ENCODE measurements at places on chromosomes 3 and 15.
A peak's percentile ranks its signal among the peaks of the same experiment; 100 is the strongest.

DNA sequence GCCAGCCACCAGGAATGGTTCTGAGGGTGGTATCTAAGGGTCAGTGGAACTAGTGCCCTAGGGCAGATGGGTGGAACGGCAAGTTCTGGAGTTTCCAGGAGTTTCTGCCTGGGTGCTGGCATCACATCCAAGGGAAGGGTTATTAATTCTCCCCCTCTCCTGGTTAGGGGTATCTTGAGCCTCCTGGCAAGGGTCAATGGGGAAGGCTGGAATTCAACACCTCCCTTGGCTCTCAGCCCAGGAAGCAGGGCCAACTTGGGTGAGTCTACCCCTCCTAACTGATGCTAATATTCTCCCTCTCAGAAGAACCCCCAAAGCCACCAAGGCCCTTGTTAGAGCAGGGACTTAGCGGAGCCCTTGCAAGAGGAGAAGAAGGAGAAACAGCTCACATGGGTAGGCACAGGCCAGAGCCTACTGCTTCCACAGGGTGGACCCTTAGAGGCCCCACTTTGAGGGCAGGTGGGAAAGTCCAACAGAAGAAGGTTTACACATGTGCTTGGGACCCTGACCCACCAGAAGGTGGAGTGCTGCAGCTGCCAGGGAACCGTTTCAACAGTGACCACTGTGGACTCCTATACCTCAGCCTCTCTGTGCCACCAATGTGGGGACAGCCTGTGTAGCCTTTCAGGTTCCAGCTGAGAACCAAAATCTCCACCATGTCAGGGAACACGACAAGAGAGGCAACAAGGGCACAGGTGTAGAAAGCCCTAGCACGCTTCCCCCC, 3.3 kb downstream of the TMEM115 start:
- no peak for DNase-seq

DNA sequence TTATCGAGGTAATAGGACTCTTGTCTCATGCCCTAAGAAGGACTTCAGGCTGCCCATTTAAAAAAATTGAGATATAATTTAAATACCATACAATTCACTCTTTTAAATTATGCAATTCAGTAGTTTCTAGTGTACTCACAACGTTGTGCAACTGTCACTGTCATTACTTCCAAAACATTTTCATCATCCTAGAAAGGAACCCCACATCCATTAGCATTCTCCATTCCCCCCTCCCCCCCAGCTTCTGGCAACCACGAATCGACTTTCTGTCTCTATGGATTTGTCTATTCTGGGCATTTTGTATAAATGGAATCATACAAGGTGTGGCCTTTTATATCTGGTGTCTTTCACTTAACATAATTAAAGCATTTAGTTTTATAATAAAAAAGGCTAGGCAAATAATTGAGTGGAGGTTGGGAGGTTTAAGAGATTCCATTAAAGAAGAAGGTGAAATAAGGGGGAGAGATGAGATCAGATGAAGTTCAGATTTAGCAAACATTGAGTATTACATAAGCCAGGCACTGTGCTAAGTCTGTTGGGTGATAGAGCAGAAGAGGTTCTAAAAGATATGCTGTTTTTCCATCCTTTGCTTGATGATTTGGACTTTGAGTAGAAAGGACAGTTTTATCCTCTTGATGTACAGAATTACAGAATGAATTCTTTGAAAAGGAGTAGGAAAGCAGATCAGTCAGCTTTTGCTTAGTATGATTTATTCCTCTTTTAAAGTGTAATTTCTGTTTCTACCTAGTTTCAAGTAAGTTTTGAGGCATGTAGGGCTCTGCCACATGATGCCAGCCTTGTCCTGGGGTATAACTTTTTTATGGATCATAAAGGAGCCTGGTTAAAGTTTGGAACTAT, 36.3 kb downstream of the UBE2E2 start:
- DNase-seq = no peak

GRCh38 chr3:40267937-40268724, 41.4 kb upstream of the EIF1B start:
- no peak for DNase-seq

DNA sequence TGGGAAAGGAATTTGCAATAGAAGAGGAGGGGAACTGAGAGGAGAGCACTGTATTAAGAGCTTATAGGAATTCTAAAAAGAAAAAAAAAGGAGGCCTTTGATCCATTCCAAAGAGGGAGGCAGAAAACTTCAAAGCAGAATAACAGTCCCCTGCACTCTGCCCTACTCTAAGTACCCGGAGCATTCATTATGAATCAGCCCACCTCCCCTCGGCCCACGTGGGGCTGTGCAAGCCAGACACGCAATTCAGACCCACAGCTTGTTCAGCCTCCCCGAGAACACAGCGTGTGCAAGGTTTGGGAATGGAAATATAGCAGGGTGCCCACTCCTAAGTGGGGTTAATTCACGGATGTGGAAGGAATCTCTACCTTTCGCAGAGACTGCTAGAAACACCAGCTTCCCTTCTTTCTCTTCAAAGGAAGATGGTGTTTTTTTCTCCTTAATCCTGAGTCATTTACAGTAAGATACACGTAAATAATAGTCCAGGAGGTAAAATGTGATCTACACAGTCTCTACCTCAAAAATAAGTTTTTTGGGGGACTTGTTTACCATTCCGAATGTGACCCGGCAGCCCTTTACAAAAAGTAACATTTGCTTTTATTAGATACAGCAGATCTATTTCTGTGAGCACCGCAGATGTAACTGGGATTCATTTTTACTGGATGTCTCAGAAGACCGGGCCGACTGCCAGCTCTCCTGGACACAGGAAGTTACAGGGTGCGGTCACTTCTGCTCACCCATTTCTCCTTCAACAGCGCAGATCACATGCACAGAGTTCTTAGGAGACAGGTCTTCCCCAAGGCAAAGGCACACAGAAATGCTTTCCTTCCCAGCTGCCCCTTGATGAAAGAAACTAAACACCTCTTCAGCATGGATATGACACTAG, 768.5 kb upstream of the CFAP20DC start:
- no peak for DNase-seq

DNA sequence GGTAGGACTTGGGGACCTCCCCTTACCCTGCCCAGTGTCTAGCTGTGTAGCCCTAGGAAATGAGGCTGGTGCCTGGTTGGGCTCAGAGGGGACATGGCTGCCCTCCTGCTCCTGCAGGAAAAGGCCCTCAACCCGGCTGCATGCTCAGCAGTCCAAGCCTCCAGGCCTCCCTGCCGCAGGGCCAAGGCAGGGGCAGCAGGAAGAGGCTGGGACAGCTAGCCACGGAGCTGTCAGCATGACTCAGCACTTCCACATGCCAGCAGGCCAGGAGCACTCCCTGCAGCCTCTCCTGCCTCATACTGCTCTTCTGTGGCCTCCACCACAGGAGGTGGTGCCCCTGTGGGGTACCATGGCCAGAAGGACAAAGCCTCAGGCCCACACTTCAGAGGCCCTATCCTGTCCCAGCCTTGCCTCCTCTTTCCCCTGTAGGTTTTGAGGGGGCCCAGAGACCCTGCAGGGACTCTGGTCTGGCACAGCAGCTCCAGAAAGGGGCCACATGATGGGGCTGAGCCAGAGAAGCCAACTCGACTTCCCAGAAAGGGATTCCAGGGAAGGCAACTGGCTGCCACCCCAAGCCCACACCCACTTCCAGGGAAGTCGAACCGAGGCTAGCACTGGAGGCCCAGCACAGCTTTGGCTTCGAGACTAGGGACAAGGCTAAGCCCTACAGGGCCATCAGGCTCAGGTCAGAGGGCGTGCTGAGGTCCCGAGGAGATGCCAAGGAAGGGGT, 19.5 kb downstream of the TKT start:
- DNase-seq = no peak

GRCh38 chr3:39933986-39934693, 124.7 kb downstream of the MYRIP start:
- no peak for DNase-seq

- DNase-seq = no peak
Measured at GRCh38 chr3:180417241-180417640, 184.7 kb upstream of the TTC14 start.

DNA sequence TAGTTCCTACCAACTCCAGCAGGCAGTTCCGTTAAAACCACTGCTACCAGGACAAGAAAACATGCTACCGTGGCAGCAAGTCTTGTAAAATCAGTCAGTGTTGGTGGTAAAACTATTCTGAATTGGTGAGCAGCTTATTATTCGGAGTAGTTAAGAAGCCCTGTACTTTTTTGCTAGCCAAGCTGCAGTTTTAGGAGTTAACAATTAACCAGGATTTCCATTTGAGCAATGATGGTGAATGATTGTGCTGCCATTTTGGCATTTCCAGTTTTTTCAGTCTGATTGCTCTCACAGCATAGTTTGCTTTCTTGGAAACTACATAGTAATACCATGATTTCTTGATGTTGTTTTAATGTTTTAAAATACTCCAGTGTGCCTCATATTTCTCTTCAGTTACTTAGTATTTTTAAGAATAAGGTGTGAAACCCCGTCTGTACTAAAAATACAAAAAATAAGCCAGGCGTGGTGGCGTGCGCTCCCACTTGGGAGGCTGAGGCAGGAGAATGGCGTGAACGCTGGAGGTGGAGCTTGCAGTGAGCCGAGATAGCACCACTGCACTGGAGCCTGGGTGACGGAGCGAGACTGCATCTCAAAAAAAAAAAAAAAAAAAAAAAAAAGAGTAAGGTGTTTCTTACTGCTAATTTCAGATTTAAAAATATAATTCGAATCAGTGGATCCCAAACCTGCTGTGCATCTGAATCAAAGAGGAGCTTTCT, 43.8 kb upstream of the SCAANT1 start:
- no peak for DNase-seq

DNA sequence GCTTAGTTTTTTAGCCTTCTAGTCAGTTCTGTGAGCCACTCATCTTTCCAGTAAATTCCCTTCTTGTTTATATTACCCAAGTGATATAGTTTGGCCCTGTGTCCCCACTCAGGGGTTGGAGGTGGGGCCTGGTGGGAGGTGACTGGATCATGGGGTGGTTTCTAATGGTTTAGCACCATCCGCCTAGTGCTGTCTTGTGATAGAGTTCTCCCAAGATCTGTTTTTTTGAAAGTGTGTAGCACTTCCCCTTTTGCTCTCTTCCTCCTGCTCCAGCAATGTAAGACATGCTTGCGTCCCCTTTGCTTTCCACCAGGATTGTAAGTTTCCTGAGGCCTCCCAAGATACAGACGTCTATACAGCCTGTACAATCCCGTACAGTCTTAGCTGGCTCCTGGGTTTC, 53.7 kb upstream of the INO80 start:
- no peak for DNase-seq

- no peak for DNase-seq
Measured at GRCh38 chr3:124663690-124664089, 66.6 kb upstream of the UMPS start.

GRCh38 chr3:37132334-37132733, 42.0 kb downstream of the LRRFIP2 start:
- DNase-seq = no peak

DNA sequence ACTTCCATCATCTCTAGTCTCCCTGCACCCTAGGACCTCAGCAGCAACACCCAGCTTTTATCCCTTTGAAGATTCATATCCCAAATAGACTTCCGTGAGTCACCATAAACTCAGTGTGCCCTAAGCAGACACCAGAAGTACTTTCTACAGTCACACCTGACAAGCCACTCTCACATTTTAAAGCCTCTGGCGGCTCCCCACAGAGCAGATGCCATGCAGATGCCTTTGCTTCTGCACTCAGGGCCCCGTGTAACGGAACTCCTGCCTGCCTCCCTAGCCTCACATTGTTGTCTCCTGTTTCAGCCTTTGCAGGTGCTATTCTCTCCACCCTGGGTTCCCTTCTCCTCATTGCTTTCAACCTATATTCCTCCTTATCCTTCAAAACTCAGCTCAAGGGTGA, 155.5 kb upstream of the SLC24A5 start:
- DNase-seq = no peak

DNA sequence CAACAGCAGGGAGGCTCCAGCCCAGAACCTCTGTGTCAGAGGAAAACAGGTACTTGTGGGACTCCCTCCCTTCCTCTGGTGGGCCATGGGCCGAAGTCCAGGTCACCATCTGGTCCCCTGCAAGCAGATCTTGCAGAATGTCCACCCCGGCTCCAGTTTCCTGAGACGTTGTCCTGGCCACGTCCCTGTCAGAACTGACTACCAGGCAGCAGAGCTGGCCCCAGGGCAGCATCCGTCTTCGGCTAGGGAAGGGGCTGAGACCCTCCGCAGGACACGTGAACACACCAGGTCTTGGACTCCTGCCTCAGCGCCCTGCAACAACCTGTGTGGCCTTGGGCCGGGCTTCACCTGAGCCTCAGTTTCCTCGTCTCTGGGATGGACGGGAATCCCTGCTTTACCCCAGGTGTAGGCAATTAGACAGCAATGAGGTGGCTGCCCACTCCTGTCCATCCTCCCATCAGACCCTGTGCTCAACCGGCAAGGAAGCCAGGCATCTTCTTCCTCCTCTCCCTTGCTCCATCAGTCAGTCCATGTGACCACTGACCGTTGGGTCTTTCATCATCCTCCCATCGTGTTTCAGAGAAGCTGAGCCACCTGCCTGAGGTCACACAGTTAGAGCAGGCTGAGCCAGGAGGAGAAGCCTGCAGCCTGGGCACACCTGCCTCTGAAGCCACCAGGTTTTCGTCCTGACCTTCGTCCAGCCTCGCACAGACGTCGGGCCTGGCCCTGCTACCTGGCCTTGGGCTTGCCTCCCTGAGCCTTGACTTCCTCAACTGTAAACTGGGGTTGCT, 8.9 kb upstream of the PRKCD start:
- no peak for DNase-seq

GRCh38 chr3:127702151-127702578, 29.4 kb downstream of the ABTB1 start:
- DNase-seq = peak; percentile 1

DNA sequence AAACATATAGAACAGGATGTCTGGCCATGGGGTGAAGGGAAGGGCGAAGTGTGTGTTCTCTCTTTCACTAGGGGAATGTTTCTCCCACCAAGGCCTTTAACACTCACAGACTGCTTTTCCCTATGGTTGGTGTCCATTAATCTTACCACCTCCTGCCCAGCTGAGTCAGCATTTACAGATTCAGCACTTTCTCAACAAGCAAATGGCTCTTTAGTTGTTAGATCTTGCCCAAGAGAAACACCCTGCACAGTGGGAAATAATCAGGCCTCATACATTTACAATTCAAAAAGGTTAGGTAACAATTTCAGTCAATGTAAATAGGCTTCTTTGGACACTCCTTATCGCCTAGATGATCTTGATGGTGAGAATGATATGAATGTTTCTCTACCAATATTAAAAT, 418.2 kb downstream of the EPHA3 start:
- no peak for DNase-seq

DNA sequence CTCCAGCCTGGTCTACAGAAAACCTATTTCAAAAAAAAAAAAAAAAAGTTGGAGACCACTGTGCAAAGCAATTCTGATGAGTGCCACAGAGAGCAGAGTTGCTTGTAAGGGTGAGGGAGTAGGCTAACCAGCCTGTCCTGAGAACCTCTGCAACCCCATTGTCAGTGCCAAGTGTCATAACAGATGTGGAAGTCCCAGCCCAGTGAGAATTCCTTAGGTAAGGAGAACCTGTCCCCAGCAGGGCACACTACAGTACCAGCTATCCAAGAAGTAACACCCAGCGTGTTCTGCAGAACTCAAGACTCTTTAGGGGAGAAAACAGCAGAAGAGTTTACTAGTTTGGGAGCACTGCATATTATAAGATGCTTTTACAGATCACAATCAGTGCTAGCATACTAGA, 156.3 kb downstream of the LIPC start:
- DNase-seq = no peak

- no peak for DNase-seq
Measured at GRCh38 chr15:80837006-80837405, 57.8 kb downstream of the CEMIP start.

- no peak for DNase-seq
Measured at GRCh38 chr15:92914768-92915221, 14.7 kb downstream of the CHD2 start.

GRCh38 chr3:108899530-108899929, 54.1 kb downstream of the GUCA1C start:
- no peak for DNase-seq

Measured in activated naive CD4-positive, alpha-beta T cell treated with anti-CD3 and anti-CD28 coated beads, Interleukin-2, amount 50 U/mL, for 16 hours (primary cell).